T-cell (primary cell): ENCODE measurements at places on chromosomes 16 and 17.
A peak's percentile ranks its signal among the peaks of the same experiment; 100 is the strongest.

GRCh38 chr17:58329035-58329809 is 627 bp upstream of the TSPOAP1 start:
- peak; percentile 64 for DNase-seq

DNA sequence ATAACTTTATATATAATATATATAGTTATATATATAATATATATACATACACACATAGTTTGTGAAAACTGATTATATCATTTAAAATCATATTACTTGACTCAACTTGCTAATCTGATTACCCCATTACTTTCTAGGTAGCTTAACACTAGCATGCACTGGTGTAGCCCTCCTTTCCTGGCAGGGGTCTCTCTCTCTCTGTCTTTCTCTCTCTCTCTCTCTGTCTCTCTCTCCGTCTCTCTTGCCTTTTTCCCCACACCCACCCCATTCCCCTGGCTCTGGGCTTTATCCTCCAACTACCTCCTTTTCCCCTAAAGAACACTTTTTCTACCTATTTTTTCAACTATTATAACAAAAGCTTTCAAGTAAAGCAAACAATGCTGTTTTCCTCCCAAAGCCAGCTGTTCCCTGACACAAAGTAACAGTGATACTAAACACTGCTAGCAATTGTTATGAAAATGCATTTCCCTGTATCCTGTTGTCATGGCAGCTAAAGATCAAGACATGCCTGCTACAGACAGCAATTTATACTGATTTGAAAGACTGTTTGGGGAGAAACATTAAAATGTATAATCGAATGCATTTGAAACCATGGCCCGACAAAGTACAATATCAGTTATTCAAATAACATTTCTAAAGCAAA is 89.4 kb downstream of the CHD9NB start:
- no peak for DNase-seq

DNA sequence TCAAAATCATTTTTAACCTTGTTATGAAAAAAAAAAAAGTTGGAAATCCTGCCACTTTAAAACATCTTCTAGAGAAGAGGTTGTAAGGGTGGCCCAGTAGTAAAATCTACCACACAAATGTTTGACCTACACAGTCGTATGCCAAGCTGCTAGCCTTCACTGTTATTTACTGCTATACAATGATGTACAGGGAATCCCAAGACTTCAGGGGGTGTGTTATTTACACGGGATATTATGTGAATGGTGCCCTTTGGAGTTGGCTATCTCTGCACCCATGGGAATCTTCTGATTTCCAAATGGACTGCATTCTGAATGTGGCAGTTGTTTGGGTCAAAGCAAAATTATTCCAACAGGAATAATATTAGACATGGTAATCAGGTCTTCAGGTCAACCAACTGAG is 45.9 kb downstream of the STH start:
- DNase-seq: no peak

DNA sequence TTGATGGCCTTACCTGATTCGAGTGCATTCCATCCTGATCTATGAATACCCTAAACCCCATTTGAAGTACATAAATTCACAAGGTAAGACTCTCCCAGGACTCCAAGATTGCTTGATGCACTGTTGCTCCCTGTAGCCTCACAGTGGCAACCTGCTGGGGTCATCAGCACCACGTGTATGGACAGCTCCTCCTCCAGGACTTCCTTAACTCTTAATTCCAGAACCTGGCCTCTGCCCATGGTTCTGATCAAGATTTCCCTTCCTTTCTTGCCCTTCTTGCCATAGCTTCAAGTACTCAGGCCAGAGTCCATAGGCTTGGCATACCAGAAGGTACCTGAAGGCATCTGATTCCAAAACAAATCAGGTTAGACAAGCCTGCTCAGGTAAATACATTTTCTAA is 34.0 kb upstream of the NLK start:
- no peak for DNase-seq

DNA sequence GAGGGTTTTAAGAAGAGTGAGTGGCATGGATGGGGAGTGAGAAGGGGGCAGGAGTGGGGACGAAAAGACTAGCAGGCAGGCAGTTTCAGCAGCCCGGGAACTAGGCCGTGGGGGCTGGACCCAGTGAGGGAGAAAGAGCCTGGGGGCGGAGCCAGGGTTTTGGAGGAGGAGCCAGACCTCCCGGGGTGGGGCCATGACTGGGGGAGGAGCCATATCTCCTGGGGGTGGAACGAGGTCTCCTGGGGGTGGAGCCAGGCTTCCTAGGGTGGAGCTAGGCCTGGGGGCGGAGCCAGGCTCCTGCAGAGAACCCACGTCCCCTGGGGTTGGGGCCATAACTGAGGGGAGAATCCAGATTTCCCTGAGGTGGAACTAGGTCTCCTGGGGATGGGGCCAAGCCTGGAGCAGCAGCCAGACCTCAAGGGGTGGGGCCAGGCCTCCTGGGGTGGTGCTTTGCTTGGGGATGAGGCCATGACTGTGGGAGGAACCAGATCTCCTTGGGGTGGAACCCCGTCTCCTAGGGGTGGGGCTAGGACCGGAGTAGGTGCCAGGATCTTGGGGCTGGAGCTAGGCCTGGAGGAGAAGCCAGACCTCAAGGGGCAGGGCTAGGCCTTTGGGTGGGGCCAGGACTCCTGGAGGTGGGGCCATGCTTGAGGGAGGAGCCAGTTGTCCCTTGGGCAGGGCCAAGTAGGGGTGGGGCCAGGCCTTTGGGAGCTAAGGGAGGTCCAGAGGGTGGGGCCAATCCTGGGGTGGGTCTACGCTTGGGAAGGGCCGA is 41.7 kb upstream of the JPH3 start:
- peak; percentile 5 for DNase-seq

DNA sequence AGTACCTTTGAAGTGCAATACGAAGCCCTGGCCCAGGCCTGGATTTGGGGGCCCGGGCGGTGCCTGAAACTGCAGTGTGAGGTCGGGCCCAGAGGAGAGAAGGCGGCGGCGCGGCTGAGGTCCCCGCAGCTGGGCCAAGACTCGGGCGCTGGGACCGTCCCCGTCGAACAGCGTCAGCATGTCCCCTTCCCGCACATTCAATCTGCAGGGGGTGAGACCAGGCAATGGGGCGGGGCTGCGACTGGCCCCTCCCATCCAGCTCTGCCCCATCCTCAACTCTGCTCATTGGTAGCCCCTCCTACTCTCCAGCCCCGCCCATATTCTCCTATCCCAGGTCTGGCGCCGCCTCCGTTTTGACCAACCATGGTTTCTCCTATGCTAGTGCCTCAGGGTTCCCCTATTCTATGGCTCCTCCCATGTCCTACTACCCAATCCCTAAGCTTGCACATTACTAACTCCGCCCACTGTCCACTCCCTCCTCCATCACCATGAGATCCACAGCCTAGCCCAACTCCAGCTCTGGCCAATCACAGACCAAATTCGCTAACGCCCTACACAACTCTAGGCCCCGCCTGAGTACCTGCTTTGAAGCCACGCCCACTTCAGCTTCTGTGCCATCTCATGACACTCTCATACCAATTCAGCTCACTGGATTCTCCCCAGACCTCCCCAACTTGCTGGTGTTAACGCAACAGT is 14.4 kb upstream of the CDIPT start:
- peak; percentile 22 for DNase-seq
